Stimulated activated CD8-positive, alpha-beta memory T cell treated with anti-CD3 and anti-CD28 coated beads, Interleukin-4, amount 100 ng/mL, for 48 hours (primary cell): ENCODE measurements at places on chromosomes 5 and 9.
A peak's percentile ranks its signal among the peaks of the same experiment; 100 is the strongest.

DNA sequence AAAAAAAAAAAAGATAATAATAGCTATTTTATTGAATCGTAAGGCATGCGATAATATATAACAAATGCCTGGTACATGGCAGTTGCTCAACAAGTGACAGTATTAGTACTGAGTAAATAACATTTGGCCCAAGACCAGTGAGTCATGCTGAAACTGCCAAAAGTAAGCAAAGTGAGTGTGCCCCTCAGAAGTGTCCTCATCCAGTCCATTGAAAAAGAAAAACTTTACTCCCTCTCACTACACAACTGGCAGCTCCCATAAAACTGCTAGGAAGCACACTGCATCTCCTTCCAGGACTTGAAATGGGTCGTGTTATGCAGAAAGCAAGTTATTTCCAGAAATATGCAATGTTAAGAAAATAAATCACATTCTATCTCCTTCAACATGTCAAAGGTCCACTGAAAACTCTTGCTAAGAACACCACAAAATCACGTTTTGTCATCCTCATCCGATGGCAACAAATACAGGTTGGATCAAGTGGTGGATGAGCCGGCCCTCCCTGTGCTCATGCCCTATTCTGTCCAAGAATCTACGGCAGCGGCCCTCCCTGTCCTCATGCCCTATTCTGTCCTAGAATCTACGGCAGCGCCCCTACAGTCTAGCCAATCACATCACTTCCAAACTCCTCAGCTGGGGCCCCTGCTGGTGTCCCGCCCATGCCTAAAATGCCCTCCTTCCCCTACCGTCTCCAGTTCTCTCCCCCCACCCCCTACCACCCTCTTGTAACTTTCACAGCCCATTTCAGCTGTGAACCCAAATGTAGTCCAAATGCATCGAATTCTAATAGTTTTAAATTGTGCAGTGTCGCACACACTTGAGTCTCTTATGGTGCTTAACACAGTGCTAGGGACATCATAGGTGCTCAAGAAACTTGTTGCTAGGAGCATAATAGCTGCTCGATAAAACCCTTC is 12.5 kb downstream of the PTCH1 start:
- no peak for DNase-seq

GRCh38 chr5:158897444-158898160 is 202.1 kb downstream of the EBF1 start:
- DNase-seq: no peak

DNA sequence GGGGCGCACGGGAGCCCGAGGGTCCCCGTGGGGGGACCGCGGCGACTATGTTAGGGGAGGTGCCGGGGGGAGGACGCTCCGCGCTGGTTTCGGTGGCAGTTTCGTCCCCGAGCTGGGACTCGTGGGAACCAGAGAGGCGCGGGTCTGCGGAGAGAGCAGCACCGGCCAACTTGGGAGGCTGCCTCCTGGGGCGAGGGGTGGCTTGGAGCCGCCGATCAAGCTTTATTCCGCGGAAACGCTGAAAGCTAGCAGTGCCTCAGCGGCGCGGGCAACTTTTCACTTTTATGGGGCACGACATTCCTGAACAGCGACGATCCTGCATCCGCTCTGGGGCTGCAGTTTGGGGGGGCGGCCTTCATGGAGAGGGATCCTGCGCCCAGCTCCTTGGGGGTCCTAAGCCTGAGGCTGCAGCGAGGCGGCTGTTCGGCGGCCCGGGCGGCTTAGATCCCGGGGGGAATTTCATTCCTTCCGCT is 369 bp downstream of the OCLN start:
- peak; percentile 39 for DNase-seq

DNA sequence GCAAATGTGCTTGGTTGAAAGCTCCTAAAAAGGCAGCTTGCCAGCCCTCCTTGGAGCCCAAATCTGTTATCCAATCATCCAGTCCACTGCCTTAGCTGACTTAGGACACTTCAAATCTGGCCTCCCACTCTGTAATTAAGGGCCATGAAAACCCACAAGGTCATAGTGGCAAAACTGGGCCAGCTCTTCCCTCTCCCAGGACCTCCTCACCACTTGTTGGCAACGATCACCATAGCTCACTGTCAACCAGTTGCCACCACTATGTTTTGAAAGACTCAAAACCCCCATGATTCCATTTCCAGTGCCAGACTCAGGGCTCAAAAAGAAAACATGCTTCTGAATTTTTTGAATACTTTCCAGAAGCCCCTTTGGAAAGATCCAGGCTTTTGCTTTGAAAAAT is 107.5 kb downstream of the NREP start:
- no peak for DNase-seq

DNA sequence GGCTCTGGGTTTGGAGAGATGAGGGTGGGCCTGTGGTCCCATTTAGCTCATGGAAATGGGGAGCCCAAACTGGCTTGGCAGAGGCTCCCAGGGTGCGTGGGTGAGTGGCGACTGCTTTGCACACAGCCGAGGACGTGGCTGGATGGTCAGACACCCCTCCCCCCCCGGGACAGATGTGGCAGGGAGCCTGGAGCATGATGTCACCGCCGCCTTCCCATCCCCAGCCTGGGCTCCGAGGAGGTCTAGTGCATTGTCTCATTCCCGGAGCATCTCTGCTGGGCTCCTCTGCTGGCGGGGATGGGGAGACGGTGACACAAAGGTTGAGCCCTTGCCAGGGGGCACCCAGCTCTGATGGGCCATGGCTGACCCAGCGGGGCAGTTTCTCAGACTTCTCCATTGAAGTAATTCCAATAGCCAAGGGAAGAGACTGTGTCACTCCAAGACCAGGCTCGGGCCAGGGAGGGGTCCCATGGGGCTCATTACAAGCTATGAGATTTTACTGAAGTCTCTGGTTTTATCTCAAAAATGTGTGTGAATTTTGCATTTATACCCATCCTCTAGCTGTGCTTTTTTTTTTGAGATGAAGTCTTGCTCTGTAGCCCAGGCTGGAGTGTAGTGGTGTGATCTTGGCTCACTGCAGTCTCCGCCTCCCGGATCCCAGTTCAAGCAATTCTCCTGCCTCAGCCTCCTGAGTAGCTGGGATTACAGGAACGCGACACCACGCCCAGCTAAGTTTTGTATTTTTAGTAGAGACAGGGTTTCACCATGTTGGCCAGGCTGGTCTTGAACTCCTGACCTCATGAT is 36.1 kb downstream of the HMCN2 start:
- no peak for DNase-seq

DNA sequence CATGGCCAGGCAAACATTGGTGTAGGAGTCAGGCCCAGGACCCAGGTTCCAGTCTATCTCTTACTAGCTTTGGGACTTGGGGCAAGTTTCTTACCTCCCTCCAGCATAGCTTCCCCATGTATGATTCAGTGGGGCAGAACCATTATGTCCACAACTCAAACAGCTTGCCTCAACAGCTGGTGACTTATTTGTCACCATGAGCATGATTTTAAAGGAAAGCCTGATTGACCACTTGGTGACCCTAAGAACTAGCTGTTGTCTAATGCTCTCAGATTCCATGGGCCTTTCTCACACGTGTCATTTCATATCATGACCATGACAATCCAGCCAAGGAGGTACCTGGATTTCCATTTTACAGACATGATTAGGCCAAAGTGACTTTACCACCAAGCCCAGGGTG is 126.4 kb downstream of the TTLL11 start:
- DNase-seq: no peak
